ENCODE measurements at places on chromosomes 4 and X.

GRCh38 chrX:153226344-153227185, 47.5 kb downstream of the MAGEA1 start:
- no peak for DNase-seq

DNA sequence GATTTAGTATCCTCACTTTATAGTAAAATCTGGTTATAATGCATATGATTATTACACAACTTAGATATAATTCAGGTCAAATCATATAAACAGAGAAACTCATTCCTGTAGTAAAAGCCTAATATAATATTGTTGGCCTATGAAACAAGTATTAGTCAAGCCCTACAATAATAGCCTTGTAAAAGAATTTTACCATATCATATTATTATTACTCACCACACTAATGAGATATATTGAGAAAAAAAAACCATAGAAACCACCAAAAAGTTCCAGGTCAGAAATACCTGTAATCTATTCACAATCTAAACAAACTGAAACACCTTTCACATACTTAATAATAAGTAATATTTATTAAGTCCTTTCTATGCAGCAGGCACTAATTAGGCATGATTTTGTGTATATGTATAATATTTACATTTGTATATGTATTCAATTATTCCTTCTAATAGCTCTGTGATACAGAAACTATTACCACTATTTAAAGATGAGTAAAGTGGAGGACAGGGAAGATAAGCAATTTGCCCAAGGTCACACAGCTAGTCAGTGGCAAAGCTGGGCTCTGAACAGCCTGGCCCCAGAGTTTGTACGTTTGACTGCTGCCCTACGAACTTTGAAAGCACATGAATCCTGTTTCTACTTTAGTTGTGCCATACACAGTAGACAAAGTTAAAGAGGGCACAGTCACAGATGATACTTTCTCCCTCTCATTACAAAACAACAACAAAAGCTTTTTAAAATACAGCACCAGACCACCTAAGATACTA, 9.0 kb downstream of the ZNF827 start:
- DNase-seq, result no peak

DNA sequence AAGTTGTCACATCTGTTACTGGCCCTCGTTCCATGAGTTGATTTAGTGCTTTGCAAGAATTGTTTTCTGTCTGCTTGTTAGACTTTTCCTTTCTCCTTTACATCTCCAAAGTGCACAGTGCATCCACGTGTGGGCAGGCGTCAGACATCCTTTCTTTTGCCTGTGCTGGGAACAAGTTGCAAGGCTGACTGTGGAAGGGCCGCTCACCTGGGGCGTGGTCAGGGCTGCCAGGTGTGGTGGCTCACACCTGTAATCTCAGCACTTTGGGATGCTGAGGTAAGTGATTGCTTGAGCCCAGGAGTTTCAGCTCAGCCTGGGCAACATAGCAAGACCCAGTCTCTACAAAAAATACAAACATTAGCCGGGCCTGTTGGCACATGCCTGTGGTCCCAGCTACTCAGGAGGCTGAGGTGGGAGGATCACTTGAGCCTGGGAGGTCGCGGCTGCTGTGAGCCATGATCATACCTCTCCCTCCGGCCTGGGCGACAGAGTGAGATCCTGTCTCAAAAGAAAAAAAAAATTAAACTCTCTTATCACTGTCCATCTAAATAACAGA, 46.2 kb downstream of the RGS12 start:
- peak; percentile 37 for DNase-seq

GRCh38 chr4:138255917-138256597, 13.9 kb upstream of the SLC7A11 start:
- DNase-seq, result no peak

GRCh38 chr4:100555611-100556337, 38.0 kb upstream of the EMCN start:
- DNase-seq, result no peak

- no peak for DNase-seq
Measured at GRCh38 chr4:159950707-159951106, 847.8 kb downstream of the RAPGEF2 start.

DNA sequence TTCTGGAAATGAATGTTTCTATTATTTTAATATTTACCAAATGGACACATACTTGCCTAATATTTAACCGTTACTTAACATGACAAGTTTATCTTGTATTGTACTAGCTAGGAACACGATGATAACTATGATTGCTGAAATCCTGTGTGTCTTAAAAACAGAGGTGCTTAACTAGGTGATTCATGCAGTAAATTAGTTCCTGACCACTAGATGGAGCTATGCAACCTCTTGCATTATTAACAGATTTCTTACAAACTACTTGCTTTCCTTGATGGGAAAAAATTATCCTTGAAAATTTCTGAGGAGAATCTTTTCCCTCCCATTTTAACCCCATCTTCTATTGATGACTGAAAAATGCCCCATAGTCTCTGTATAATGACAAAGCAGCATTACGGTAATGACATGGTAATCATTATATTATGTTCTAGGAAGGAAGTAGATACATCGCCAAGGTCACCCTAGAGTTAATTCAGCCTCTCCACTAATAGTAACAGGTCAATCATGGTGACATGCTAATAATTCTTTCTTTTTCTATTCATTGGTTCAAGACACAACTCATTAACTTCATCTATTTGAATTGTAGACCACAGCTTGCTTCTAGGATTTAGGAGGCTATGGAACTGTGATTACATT, 844.2 kb downstream of the RAPGEF2 start:
- no peak for DNase-seq

DNA sequence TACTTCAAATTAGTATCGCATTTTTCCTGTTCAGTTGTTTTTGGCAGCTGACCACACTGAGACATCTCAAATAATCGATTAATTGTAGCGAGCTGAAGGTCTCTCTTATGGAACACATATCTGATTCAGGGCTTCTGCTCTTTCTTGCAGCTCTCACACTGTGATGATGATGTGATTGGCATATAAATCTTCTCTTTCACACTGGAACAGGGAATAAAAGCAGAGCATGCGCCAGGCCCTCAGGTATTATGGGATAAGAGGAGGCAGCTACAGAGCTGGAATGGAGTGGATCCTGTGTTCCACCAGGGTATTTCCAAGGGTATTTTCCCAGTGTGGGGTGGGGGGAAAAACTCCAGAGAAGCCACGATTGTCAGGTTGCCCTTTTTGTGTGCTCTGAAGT, 265.4 kb upstream of the CASK start:
- DNase-seq, result no peak

- no peak for DNase-seq
Measured at GRCh38 chrX:135327299-135327698, 18.0 kb downstream of the ETDC start.

GRCh38 chrX:108199691-108200090, 108.1 kb downstream of the ATG4A start:
- no peak for DNase-seq

DNA sequence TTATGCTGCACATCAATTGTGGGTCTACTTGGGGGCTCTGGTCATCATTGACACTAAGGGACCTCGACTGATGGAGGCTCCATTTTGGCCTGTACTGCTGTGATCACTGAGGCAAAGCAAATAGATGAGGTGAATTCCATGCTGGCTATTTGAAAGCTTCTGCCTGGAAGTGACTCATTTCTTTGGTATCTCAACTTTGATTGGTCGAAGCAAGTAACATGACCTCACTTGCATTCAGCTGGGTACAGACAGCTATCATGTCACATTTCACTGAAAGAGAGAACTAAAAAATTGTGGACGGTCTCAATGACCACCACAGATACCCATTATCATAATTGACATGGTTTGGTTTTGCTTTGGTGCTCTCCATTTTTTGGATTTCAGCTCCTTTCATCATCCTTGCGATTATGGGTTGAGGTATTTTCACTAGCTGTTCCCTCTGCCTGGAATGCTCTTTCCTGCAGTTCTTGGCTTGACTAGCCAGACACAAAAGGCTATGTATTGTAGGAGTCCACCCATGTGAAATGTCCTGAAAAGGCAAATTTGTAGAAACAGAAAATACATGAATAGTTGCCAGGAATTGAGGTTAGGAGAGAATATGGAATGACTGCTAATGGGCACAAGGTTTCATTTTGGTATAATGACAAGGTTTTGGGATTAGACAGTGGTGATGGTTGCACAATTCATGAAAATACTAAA, 369.2 kb upstream of the LCORL start:
- DNase-seq, result no peak

DNA sequence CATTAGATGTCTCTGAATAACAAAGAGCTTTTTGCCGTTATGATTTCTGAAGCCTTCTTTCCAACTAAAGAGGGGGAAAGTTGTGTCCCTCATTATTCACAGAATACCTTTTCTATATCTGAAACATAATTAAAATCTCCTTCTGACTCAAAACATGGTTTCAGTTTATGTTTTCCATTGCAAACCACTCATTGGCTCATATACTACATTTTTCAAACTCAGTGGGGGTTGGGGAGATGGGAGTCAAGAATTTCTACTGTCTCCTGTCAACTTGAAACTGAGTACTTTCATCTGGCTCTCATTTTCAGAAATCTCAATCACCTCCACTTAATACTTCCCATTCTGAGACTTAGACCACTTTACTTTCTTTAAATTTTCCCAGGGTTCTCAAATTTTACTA, 1839.5 kb upstream of the PCDH10 start:
- no peak for DNase-seq

DNA sequence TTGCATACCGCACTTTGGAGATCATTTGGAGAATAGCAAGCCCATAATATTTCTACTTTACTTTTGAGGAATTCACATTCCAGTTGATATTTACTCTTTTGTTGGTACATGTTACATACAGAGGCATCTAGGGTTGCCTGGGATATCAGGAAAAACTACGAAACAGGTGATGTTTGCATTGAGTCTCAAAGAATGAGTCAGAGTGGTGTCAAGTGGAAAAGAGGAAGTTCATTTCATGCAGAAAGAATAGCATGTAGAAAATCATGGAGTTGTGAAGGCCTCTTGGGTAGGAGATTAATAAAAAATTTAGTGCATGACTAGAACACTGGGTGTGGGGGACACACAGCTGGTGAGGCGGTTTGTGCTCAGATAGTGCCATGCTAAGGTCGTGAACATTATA, 33.5 kb upstream of the ELOVL6 start:
- no peak for DNase-seq

DNA sequence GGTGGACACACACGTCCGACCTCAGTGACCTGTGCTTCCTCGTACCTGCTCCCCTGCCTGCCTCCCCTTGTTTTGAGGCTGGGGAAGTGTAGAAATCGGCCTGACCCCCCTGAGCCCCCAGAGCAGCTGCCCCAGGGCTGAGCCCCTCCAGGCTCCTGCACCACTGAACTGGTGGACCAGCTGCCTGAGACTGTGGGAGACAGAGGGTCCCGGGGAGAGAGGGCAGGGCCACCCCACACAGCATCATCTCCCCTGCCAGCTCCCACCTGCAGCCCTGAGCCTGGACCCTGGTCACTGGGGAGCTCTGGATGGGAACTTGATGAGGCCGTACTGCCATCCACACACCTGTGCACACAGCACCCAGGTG, 15.0 kb upstream of the NAT8L start:
- DNase-seq, result peak; percentile 52

GRCh38 chr4:127291316-127291715, 341.4 kb upstream of the INTU start:
- DNase-seq, result no peak

All from activated CD8-positive, alpha-beta memory T cell treated with anti-CD3 and anti-CD28 coated beads for 24 hours (primary cell).